ENCODE measurements at places on chromosomes 3 and 15.

DNA sequence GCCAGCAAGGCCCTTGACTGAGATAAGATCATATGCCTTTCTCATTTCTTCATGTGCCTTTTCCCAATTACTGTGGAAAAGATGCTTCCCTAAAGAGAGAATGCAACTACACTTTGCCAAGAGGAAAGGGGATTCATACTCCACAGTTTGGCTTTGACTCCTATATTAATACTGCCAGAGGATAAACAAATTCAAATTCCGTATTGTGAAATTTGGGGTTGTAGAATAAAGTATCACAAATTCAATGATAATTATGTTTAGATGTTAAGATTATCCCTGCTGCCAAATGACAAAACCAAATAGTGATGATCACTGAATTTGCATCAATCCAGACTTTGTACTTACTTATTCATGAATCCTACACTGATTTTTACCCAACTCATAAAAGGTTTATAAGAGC, 88.5 kb upstream of the MNS1 start:
- no peak for DNase-seq

- no peak for DNase-seq
Measured at GRCh38 chr3:62128051-62128450, 245.3 kb downstream of the FEZF2 start.

DNA sequence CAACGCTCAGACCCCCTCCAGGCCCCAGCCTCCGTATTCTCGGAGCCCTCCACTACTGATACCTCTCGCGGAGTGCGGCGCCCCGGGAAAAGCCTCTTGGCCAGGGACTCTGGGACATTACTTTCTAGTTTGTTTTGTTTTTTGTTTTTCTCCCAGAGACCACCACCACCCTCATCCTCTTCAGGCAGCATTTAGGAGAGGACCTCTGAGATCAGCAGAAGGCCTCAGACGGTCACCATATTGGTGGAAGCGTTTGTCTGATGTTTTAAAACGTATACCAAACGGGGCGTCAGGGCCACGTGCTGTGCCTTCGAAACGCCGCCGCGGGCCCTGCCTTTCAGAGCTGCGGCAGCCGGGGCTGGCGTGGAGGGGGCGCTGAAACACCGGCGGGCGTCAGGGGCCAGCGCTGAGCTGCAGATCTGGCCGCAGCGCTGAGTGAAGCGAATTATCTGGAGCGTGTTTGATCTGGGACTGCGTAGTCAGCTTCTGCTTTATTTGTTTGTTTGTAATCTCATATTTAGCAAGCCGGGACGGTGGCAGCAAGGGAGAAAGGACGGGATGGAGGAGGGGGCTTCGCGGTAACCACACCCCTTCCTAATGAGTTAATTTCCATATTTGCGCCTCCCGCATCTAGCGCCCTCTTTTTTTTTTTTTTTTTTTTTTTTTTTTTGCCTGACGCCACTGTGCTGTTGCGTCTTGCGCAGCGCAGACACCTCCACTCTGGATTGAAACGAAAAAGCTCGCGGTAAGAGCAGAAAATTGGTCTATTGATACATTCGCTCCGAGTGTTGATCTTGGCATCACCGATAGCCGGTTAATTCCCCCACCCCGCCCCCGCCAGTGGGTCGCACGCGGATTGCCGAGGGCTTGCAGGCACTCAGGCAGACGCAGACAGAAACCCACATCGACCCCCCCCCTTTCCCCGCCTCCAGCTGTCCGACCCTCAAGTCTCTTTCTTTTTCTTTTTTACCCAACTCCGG, 14.9 kb downstream of the SOX2 start:
- no peak for DNase-seq

DNA sequence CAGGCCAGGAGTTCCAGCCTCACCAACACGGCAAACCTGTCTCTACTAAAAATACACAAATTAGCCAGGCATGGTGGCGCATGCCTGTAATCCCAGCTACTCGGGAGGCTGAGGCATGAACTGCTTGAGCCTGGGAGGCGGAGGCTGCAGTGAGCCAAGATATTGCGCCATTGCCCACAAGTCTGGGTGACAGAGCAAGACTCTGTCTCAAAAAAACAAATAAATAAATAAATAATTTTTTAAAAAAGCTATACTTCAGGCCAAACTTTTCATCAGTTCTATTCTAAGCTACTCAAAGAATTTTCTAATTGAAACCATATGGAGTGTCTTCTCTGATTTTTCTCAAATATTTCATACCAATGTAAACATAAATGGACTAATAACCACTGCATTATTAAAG, 43.5 kb downstream of the PHC3 start:
- DNase-seq: no peak

GRCh38 chr15:75002398-75002797, 7.0 kb downstream of the SCAMP5 start:
- no peak for DNase-seq

DNA sequence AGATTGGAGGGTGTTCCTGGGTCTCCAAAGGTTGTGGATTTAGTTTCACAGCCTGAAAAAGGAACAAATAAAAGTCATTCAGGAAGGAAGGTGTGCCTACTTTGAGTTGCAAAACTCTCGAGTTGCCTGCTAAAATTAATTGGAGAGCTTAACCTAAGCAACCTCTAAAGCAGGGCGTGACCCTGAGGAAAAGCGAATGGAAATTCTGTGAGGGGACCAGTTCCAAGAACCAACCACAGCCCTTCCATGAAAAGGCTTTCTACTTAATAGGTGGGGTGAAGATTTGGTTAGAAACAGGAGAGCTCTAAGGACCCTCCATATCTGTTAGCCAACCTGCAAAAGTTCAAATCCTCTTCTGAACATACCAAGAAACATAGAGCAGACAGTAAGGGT, 1.5 kb downstream of the CD80 start:
- DNase-seq: no peak

DNA sequence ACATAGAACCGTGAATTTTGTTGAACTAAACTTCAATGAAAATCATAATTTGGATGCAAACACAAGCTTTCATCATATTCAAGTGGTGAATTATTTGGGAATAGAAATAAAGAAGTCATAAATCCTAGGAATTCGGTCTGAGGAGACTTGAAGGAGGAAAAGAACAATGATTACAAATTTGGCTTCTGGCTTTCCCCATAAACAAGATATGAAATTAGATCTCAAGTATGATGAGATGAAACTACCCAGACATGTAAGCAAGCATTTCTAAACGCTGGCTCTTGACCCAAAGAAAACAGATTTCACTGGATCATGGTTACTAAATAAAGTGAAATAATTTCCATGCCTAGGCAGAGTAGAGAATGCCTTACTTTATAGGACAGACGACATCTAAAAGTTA, 146.9 kb upstream of the LRTM1 start:
- no peak for DNase-seq

- no peak for DNase-seq
Measured at GRCh38 chr3:158248261-158248660, 138.4 kb downstream of the RSRC1 start.

GRCh38 chr3:108031895-108032294, 58.9 kb downstream of the CD47 start:
- no peak for DNase-seq

DNA sequence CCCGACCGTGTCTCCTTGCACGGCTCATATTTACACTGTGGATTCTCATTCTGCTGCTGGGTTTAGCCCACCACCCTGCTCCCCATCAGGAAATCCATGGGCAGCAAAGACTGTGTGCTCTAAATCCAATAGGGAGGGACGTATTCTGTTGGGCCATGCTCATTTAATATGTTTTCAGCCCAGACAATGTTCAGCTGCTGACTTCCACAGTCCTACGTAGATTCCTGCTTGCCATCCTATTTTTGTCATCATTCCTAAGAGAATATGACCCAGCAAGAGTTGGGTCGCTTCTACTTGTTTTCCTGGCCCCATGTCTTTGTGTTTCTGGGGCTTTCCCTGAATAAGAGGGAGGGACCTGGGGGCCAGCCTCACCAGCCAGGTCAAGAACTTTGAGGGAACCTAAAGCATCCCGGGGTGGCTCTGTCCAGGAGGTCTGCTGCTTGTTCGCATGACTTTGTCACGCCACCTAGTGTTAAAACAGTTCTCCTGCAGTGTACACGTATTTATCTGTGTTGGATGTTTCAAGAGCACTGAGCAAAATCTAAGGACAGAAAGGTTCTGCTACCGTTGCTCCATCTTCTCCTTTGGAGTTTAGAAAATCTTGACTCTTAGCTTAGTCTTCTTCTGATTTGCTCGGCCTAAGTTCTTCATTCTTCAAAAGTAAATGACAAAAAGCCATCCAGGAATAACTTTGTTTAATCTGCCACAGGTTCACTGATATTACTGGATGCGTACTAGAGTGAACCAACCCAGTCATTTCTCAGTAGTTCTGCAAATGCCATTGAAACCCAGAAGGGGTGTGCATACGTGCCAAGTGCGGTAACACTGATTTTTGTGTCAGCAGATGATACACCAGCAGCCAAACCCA, 79.8 kb upstream of the NR2E3 start:
- DNase-seq: no peak

DNA sequence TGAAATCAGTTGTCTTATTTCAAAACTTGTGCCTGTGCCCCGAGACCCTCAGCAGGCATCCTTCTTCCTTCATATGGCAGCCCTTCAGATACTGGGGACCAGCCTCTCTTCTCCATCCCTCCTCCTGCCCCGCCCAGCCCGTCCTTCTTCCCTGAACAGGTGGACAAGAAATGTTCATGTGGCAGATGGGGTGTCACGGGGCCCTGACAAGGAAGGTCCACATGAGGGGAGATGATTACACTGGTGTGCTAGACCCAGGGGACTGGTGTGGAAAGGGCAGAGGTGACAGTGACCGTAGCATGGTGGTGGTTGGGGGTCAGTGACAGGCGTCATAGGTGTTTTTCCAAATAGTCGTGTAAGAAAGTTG, 150.9 kb downstream of the CHDH start:
- DNase-seq: no peak

Data from KG1 (cell line).